ENCODE measurements at places on chromosomes 16 and 17. TPM values are rescaled to one million over a fixed set of nuclear protein-coding genes. Genes with fewer than 3 reads are reported as not detected.

- H3K27ac ChIP-seq, result peak overlapping the region; percentile 82
- peak overlapping the region; percentile 91 for H3K4me3 ChIP-seq
- peak; percentile 48 for DNase-seq
- H3K27me3 ChIP-seq, result no peaks in the 10 kb centered on the region
- no peaks in the 10 kb centered on the region for H3K36me3 ChIP-seq
- no peaks in the 10 kb centered on the region for H3K4me1 ChIP-seq
These were observed 667 bp downstream of the EFCAB13 start for GRCh38 chr17:47324224-47325020.

DNA sequence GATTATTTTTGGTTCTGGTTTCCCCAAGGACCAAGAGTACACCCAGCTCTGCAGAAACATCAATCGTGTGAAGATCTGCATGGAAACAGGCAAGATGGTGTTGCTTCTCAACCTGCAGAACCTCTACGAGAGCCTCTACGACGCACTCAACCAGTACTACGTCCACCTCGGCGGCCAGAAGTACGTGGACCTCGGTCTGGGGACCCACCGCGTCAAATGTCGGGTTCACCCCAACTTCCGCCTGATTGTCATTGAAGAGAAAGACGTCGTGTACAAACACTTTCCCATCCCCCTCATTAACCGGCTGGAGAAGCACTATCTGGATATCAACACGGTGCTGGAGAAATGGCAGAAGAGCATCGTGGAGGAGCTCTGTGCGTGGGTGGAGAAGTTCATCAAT lies 67.4 kb upstream of the ENDOV start:
- H3K36me3 ChIP-seq, result peaks cover 84% of the 10 kb centered on the region
- no peaks in the 10 kb centered on the region for H3K27me3 ChIP-seq
- DNase-seq, result no peak

GRCh38 chr17:1714980-1715802 lies 5.0 kb upstream of the TLCD2 start:
- no peaks in the 10 kb centered on the region for H3K27me3 ChIP-seq
- peaks cover 27% of the 10 kb centered on the region for H3K4me1 ChIP-seq
- peak overlapping the region; percentile 78 for H3K4me3 ChIP-seq
- H3K36me3 ChIP-seq, result peaks cover 32% of the 10 kb centered on the region
- peak; percentile 88 for DNase-seq

DNA sequence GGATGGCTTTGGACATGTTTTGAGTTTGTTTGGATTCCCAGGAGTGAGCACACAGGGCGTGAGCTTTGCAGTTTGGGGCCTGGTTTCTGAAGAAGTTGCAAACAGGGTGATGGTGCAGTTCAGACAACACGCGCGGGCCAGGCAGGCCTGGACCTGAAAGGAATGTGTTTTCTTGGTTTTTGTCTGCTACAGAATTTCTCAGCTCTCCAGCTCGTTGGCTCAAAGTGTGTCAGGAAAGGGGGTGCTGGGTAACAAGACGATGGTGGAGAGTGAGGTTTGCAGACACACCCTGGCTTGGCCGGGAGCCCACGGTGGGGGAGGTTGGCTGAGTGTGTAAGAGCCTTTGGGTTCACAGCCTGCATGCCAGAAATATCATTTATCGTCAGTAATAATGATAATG lies 82.3 kb downstream of the CMIP start:
- H3K4me3 ChIP-seq, result no peak overlapping the region
- peak overlapping the region; percentile 3 for H3K27ac ChIP-seq
- peaks cover 14% of the 10 kb centered on the region for H3K4me1 ChIP-seq
- 0 out of 2 replicates have a peak, but pooled peaks cover 2% of the 10 kb centered on the region for H3K36me3 ChIP-seq
- DNase-seq, result peak; percentile 27

DNA sequence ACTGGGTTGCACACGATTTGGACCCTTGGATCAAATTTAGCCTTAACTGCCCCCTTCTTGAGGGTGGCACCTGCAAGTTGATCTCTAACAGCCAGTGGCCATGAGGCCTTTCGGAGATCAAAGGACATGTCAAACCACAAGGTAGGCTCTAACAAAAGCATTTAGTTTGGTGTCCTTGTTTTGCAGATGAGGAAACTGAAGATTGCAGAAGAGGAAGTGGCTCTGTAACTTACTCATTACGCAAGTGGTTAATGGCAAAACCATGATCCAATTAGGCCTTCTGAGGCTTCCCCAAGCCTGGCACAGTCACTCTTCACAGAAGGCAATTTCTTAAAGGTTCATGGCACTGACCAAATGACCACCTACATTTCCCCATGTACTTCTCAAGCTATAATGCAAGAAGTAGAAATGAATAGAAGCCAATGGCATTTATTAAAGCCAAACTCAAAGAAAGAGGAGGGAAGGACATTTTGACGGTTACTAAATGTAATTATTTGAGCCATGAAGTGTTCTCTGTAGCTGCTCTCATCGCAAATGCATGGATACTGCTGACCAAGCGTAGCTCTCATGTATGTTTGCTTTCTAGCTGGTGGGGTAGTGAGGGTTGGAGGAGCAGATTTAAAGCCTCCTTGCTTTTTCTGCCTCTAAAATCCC lies 32.8 kb upstream of the ABCC12 start:
- H3K27me3 ChIP-seq, result peaks cover 26% of the 10 kb centered on the region
- H3K36me3 ChIP-seq, result no peaks in the 10 kb centered on the region
- DNase-seq, result no peak
- H3K4me1 ChIP-seq, result no peaks in the 10 kb centered on the region
- no peak overlapping the region for H3K4me3 ChIP-seq

DNA sequence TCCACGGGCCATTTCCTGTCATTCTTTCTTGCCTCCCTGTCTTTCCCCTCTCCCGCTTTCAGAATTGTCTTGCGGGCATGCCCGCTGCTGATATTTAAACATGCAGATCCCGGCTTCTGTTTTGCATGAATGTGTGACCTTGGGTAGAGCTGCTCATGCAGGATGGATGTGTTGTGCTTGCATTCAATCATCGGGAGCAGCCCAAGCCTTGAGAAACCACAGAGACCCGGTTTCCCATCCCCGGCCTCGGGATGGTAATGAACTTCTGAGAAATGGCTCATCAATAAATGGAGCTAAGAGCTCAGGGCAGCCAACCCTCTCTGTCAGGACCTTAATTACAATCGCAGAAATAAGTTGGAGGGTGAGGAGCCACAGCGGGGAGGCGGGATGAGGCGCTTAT lies 303.7 kb upstream of the TNRC6C start:
- no peak overlapping the region for H3K4me3 ChIP-seq
- DNase-seq, result no peak
- no peaks in the 10 kb centered on the region for H3K36me3 ChIP-seq
- peaks cover 41% of the 10 kb centered on the region for H3K27me3 ChIP-seq
- H3K27ac ChIP-seq, result no peak overlapping the region

DNA sequence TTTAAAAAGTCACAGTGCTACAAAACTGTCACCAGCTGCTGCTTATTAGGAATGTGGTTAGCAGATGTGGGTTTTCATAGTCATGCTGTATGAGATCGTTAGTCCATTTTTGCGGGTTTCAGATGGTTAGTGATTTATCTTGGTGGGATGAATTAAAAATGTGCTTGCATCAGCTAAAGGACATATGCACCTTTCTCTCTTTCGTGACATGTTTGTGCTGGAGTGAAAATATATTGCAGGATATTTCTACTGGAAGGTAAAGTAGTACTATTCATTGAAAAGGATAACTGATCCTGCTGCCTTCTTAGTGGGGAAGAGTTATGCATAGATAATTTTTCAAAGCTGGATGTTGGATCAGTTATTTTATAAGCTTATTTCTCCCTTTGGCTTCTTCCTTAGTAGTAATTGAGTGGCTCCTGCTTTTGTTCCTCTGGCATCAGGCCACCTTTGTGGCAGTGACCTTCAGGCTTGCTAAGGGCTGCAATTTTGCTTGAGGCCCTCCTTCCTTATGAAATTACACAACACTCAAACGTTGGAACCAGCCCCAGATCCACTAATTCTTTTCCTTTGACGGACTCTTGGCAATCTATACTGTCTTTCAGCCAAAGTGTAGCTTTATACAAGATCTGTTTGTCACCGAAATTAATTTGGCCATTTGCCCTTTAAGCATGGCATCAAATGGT lies 7.5 kb upstream of the SNTB2 start:
- peak; percentile 84 for DNase-seq
- H3K36me3 ChIP-seq, result peaks cover 1% of the 10 kb centered on the region
- no peak overlapping the region for H3K4me3 ChIP-seq
- no peaks in the 10 kb centered on the region for H3K27me3 ChIP-seq
- peak overlapping the region; percentile 41 for H3K27ac ChIP-seq
- peaks cover 13% of the 10 kb centered on the region for H3K4me1 ChIP-seq

- peaks cover 50% of the 10 kb centered on the region for H3K27me3 ChIP-seq
- H3K27ac ChIP-seq, result no peak overlapping the region
- no peak for DNase-seq
- H3K4me3 ChIP-seq, result no peak overlapping the region
- no peaks in the 10 kb centered on the region for H3K36me3 ChIP-seq
These were observed 17.9 kb upstream of the UBE2I start for GRCh38 chr16:1291576-1291974.

DNA sequence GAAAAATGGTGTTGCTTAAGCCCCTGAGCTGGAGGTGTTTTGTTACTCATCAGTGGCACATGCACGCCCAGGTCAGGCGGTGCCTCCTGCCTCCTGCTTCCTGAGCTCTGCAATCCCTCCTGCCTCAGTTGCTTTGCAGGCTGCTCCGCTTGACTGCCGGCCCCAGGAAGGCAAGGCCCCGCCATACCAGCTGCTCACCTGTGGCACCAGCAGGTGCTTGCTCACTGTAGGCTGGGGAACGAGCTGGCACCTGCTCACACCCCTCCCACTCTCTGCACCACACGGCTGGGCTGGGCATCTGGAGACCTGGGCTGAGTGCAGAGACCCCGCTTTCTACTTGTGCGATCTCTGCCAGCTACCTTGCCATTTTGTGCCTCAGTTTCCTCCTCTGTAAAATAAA lies 200.2 kb downstream of the RBFOX3 start:
- H3K4me1 ChIP-seq, result no peaks in the 10 kb centered on the region
- no peak overlapping the region for H3K27ac ChIP-seq
- DNase-seq, result no peak
- H3K4me3 ChIP-seq, result no peak overlapping the region

The TP53TG3 gene
- total RNA-seq, result not detected

The KRTAP4-6 gene
- total RNA-seq, result not detected

The MMP2 gene
- 164 TPM for total RNA-seq

The TMEM219 gene
- 47.0 TPM for total RNA-seq
